ENCODE measurements at places on chromosomes 3 and 15.

- peak; percentile 40 for DNase-seq
These were observed 1003.9 kb upstream of the CFAP20DC start for GRCh38 chr3:60053526-60054265.

GRCh38 chr3:156631323-156631722 lies 43.1 kb upstream of the TIPARP start:
- no peak for DNase-seq

GRCh38 chr3:57803647-57804081 lies 47.6 kb downstream of the SLMAP start:
- DNase-seq = no peak

DNA sequence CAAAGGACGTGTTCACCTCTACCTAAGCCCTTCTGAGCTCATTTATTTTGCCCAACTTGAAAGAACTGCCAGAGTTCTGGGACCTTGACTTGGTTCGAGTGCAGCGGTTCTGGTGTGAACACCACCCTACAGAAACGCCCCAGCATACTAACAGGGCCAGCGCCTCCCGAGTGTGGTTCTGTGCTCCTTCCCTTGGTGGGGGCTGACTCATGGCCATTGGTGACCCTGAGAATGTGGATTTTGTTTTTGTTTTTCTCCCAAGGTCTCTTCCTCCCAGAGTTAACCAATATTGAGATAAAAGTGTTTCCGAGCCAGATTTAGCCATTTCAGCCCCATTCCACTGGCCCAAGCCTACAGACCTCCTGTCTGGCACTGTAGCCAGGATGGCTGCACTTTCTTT lies 27.9 kb downstream of the SEMA7A start:
- DNase-seq = no peak

DNA sequence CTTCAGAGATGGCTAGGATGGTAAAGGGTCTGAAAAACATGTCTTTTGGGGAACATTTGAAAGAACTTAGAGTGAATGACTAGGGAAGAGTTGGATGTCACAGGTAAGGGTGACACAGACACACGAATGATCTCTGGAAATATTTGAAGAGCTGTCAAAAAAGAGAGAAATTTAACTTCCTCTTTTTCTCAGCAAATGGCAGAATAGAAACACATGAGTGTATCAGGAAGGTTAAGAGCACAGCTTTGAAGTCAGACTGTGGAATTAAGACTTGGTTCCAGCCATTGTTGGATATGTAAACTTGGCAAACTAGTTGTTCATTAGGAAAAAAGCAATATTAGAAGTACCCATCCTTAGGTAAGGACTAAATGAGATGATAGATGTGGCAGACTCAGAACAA lies 117.7 kb downstream of the IMPG2 start:
- no peak for DNase-seq

GRCh38 chr3:29516164-29516563 lies 235.3 kb downstream of the RBMS3 start:
- no peak for DNase-seq

All from activated CD4-positive, alpha-beta T cell treated with anti-CD3 and anti-CD28 coated beads for 24 hours (primary cell).